ENCODE measurements at places on chromosomes 4 and X.

- DNase-seq = no peak
These were observed 88.3 kb upstream of the DDIT4L start for GRCh38 chr4:100278567-100278966.

- no peak for DNase-seq
These were observed 82.1 kb downstream of the PPP2R2C start for GRCh38 chr4:6390356-6390755.

DNA sequence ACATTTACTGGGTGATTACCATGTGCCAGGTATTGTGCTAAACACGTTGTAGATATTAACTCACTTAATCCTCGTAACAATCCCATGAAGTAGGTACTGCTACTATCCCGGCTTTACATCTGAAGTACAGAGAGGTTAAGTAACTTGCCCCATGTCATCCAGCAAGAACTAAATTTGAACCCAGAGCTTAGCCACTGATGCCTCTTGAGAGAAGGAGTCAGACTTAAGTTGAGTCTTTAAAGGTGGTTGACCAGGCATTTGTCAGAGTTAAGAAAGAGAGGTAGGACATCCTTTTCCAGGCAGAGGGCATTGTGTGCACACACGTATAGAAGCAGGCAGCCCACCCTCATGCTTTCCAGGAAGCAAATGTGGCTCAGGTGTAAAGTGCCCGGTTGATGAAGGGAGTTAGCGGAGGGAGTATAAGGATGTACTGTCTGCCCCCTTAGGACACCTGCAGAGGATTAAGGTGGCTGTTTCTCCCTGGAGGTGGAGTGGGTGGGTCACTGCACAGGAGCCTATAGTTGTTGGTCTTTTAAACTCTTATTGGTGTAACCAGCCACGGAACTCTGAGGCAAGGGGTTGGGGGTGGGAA is 335 bp upstream of the CD38 start:
- DNase-seq = no peak

GRCh38 chrX:148070504-148070877 is 89.4 kb downstream of the FMR1NB start:
- no peak for DNase-seq

GRCh38 chr4:16224264-16225166 is 1.8 kb downstream of the TAPT1 start:
- DNase-seq = no peak

DNA sequence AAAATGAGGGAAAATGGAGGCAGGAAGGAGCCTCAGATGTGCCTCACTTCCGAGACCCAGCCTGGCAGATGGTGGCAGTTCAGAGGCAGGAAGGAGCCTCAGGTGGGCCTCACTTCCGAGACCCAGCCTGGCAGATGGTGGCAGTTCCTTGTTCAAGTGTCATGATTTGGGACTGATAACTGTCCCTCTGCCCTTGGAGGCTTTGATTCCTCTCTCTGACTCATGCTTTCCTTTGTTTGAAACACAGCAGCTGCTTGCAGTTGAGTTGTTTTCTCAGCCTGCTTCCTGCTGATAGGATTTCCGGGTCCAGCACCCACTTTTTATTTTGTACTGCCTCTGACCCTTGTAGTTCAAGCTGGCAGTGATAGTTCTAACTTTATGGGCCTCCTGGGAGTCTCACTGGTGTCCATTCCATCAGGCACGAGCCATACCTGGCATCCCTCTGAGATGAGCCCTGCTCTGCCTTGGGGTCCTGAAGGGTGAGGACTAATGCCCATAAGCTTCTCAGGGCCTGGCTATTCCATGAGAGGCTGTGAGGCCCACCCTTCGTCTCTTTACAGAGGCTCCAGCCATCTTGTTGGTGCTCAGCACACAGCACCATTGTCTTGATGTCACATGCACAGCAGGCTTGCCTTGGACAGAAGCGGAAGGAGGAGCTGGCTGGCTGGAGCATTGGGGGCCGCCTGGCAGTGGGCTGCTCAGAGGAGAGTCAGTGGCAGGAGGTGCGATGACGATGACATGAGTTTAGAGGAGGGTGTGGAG is 13.0 kb downstream of the RGS12 start:
- peak; percentile 98 for DNase-seq

DNA sequence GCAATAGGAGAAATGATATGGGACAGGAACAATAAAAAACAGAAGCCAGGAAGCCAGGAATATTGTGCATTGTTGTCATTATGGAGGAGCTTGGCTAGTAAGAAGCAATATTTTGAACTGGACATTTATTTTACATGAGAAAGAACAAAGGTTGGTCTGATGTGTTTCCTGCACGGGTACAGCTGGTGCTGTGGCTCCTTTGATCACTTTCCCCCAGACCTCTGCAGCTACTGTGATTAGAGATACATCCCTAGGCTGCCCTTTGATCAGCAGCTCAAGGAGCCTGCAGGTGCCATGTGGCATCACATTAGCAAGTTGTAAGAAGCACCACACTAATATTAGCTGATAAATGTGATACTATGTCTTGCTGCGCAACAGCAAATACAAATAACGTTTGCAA is 2.5 kb downstream of the PDGFC start:
- DNase-seq = no peak

GRCh38 chr4:112284166-112284565 is 1.5 kb downstream of the TIFA start:
- DNase-seq = no peak

DNA sequence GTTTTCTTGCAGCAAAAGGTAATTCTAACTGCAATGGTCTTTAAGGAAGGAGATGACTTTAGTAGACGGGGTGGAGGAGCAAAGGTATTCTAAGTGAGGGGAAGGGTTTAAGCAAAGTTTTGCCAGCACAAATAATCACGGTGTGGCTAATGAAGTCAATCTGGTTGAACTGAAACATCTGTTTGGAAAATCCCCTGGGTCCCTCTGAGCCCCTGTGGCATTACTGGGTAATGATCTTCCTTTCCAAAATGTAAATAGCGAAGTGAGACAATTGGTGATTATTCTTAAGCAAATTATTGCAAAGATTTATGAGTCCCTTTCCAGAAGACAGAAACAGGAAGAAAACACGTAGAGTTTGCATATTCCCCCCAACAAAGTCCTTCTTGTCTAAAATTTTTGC is 47.2 kb downstream of the FGFBP1 start:
- DNase-seq = no peak

DNA sequence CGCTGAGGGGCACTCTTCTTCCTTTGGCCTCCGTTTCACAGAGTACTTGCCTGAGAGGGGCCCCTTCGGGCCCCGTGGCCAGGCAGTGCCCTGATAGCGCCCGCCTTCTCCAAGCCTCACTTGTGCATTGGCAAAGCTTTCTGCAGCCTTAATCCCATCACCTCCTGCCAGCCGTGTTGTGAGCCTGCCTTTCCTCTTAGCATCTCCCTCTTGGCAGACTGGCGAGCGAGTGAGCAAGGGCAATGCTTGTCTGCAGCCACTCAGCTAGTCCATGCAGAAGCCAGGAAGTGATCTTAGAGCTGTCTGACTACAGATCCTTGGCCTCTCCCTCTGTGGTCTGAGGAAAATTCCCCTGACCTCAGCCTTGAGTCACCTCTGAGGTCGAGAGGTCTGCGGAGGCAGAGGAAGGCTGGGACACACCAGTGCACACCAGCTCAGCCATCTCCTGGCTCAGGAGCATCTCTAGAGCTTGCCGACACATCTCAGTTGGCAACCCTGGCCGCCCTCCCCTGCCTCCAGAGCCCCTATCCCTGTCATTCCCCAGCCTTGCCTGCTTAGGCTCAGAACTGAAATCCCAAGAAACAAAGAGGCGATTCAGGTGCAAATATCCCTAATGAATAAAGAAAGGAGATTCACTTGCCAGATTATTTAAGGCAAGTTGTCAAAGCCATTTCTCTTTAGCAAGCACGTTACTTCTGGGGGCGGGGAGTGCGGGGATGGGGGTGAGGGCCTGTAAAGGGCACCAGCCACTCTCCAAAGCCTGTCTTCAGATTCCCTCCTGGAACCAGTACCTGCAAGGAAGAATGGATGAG is 143.5 kb upstream of the MAMLD1 start:
- no peak for DNase-seq

- peak; percentile 11 for DNase-seq
These were observed 79.8 kb upstream of the SMARCAD1 start for GRCh38 chr4:94127707-94128328.

DNA sequence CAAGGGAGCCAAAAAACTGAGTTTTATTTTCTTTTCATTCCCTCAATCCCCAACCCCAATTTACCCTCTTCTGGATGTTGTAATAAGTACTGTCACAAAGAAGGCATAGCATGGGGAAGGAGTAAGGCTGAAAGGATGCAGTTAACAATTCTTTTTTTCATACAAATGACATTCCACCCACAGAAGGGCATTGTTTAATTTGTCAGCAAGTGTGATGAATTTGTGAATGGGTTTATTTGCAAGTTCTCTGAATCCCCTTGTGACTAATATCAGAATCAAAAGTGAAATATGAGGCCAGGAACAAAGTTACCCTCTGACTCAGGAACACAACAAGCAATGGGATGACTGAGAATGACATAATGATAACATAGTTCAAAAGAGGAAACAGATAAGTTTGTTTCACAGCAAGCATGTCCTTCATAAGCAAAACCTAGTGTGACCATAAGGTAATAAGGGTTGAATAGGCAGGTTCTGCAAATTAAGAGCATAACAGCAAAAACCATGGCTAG is 2.1 kb downstream of the GEMIN8 start:
- DNase-seq = peak; percentile 54

DNA sequence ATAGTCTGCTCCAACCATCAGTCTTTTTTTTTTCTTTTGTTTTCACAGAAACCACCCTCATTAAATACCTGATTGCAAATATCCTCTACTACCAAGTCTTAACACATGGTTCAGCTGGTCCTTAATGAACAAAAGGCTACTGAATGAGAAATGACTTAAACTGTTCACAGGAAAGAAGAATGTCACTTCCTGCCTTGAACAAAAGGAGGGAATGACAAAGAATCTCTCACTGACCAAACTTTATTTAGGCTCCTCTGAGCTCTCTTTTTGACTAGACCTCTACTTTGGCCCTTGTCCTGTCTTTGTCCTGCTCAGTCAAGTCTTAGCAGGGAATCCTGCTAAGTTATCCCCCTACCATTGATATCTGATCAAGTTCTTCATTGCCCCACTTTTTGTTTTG is 31.8 kb upstream of the GJB1 start:
- no peak for DNase-seq
